NB4 (cell line): ENCODE measurements at places on chromosomes 2 and 18.

DNA sequence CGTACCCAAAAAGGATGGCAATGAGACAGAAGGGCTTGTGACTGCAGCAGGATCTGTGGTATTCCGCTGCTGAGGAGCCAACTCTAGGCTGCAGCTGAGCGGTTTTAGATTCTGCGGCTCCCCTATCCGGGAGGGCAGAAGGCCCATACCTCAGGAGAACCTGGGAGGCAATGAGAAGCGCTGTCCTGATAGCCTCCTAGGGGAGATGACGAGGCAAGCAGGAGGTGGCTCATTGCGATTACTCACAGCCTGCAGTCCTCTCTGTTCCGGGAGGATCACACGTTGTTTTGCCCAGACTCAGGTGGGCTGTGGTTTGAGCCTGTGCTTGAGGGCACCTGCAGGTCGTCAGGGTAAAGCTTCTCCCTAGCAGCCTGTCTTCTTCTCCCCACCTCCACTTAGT, 65.1 kb downstream of the COA5 start:
- DNase-seq = no peak

DNA sequence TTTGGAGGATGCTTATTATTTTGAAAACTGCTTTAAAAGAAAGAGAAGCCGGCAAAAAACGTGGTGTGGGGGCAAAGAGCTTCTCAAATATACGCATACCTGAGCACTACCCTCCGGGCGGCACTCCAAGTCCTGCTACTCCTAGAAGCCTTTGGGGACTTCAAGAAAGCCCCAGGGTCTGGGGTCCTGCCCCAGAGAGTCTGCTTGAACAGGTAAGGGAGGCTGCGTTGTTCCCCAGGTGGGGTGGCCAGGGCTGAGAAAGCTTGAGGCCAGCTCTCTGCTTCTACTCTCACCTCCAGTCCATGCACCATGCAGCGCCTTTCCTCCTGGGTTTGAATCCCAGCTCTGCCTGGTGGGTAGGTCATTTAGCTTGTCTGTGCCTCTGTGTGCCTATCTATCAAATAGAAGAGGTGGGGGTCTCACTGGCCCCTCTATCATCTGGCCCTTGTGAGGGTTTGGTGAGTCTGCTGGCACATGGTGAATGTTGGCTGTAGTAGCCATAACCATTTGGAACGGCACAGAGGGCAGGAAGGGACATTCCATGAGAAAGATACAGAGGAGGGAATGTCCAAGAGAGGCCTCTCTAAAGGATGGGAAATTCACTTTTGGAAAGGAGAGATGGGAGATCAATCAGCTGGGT, 19.5 kb downstream of the MALL start:
- no peak for DNase-seq

GRCh38 chr2:237501892-237502513, 15.0 kb downstream of the MLPH start:
- DNase-seq = no peak

DNA sequence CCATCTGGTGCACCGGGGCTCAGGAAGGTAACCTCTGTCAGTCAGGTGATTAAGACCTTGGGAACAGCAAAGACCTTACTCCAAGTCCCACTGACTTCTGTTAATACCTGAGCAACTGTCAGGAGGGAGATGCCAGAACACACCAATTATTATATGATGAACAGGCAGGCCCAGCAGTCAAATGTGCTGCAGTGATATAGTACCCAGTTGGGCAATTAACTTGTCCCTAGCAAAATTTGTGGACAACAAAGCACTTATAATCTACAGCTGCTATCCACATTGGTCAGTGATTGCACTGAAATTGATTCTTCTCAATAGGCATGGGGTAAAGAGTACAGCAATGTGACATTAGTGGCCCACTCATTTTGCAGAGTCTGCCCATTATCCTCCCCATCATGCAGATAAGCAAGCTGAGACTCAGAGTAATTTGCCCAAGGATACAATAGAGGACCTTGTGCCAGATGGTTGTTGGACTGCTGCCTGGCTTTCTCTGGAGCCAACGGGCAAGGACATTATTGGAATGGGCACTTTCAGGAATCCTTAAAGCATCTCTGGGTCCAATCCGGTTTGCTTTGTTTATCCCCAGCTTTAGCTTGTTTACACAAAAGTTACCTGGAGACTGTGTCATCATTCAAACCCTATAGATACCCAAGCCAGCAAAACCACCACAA, 147.6 kb downstream of the CCBE1 start:
- no peak for DNase-seq

DNA sequence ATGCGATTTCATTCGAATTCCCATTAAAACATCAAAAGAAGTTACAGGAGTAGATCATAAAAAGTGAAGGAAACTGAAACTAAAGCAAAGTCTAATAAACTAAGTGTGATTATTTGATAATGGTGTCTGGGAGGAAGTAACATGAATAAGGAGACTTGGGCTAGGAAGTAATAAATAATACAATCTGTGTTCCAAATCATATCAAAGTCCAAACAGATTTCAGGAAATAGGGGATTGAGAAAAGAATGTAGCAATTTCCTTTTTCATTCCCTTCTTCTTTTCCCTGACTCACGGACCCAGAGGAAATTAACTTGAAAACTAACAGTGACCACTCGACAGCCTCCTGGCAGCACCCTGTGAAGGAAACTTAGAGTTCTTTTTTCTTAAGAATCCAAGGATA, 758.4 kb upstream of the GCFC2 start:
- DNase-seq = no peak

DNA sequence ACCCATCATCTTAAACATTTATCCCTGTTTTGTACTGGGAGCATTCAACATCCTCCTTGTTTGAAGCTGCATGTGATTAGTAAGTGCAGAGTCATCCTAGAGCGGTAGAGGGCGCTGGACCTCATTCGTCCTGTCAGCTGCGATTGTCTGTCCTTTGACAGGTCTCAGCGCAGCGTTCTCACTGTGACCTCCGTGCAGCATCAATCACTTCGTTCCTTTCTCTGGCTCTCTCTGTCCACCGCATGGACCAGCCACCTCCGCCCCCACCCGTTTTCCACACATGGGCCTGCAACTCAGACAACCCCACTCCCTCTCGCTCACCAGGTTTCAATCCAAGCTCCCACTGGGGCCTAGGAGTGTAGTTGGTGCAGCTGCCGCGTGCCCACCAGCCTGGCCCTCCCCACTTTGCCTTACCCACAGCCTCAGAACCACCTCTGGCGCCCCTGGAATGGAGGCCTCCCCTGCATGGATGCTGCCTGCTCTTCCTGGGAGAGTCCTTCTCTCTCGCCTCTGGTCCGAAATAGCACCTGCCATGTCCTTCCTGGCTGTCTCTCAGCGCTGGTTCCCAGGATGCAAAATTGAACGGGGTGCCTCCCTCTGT, 90.5 kb downstream of the NDUFA10 start:
- peak; percentile 83 for DNase-seq

DNA sequence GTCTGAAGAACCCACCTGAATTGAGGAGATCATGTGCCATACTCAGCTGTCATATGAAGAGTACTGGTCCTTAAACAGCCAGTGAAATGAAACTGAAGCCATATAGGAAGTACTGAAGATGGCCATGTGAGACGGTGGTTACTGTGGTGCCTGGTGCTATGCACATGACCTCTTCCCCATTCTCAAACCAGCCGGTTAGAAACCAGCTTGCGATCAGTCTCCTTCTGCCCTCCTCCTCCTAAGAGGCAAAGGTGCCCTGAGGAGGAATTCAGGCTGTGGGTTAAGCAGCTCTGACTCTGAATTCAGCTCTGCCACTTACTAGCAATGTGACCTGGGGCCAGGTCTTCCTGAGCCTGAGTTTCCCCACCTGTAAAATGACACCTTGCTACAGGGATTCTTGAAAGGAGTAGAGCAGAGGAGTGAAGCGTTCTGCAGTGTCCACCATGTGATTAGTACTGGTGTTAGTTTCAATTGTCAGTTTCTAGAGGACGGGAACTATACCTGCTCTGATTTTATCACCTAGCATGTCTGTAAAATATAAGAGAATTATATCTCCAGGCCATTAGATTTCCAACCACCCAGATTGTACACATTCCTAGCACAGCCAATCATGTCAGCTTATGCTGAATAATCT, 5.1 kb downstream of the FECH start:
- DNase-seq = peak; percentile 58

DNA sequence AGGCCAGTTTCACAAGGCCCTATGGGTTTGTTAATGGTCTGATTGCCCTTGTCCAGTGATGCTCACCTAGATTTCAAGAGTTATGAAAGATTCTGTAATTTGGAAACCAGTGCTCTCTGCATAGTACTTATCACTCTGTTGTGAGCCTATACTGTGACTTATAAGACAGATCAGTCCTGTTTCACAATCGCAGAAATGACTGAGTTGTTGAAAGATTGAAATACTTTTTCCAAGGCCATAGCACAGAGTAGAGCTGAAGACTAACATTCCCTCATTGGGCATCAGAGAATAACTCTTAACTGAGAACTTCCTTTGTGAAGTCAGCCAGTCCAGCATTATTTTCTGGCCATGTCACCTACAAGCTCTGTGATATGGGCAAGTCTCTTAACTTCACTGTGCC, 44.0 kb downstream of the CCDC85A start:
- no peak for DNase-seq

GRCh38 chr2:203105996-203106395, 91.3 kb downstream of the NBEAL1 start:
- no peak for DNase-seq

GRCh38 chr2:33442528-33443079, 33.8 kb upstream of the RASGRP3 start:
- DNase-seq = no peak

- no peak for DNase-seq
Observed at GRCh38 chr2:176156301-176156806, 753 bp upstream of the HOXD3 start.

DNA sequence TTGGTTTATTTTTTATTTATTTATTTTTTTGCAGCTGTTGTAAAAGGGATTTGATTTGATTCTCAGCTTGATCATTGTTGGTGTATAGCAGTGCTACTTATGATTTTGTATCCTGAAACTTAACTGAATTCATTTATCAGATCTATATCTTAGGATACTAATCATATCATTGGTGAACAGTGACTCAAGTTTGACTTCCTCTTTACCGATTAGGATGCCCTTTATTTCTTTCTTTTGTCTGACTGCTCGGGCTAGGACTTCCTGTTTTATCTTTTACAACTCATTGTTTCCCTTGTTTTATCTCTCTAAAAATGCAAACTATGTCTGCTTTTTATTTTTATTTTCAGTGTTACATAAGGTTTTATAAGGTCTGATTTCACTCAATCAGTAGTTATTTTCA, 23.6 kb downstream of the SP100 start:
- peak; percentile 75 for DNase-seq

GRCh38 chr2:42756150-42756775, 7.7 kb downstream of the OXER1 start:
- no peak for DNase-seq

- DNase-seq = peak; percentile 83
Observed at GRCh38 chr2:64819774-64820688, 166.3 kb upstream of the SERTAD2 start.

DNA sequence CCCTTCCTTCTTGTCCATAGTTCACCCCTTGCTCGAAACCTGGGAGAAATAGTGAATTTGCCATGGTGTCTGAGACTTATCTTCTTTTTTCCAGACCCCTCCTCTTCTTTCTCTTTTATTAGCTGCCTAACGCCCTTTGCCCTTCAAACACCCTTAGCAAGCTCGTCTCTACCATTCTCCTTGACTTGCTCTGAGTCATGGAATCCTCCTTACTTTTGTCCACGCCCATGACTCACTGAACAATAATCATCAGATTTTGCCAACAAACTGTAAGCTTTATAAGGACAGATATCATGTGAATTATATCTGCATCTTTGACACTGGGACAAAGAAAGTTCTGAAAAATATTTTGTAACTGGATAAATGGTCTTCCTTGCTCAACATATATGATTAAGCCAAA, 67.1 kb upstream of the CNTNAP5 start:
- no peak for DNase-seq

- DNase-seq = peak; percentile 58
Observed at GRCh38 chr2:18749912-18750526, 160.7 kb upstream of the NT5C1B start.

DNA sequence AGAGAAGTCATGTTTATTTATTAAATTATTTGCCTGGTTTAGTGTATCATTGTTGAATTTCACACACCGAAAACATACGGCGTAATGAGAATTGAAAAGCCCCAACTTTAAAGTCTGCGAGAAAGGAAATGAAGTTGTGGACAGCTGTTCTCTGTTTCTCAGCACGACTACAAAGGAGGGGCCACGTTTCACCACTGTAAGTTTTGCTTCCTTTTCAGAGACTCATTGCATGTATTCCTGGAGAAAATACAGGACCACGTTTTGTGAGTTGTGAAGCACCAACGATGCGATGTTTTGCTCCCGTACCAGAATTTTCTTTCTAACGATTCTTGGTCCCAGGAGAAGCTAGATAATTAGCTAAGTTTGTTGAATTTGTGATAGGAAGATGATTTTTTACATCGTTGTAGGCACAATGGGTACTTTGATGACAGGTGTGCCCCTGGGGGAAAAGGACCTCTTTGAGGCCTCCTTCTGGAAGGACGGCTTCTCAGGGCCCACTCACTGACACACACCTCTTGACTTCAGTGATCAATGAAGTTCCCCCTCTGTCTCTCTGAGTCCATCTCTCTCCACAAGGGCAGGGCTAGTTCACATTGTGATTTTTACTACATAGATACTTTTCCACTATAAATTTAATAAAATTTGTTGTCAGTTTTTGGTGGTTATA, 23.7 kb upstream of the ACKR3 start:
- DNase-seq = no peak

DNA sequence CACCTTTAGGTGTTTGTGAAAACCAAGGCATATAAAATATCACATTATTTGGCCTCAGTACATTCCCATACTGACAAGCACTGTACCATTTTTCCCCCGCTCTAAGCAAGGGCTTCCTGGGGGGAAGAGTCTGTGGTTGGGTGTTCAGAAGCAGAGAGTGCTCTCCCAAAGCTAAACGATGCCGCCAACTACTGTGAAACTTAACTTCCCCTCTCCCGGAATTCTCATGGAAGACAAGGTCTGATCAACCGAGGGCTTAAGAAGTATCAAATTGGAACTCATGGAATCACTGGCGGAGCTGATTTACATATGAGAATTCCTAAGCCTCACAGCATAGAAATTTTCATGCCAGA, 433 bp upstream of the MFF start:
- peak; percentile 50 for DNase-seq
